Activated CD4-positive, alpha-beta T cell treated with anti-CD3 and anti-CD28 coated beads for 36 hours (primary cell): ENCODE measurements at places on chromosomes 6 and 20. TPM values are rescaled to one million over a fixed set of nuclear protein-coding genes. Genes with fewer than 3 reads are reported as not detected.

The CD83 gene
- total RNA-seq, result 22.9 TPM

The CFAP206 gene
- not detected for total RNA-seq

The DEFB124 gene
- total RNA-seq, result not detected

The BTN1A1 gene
- total RNA-seq, result not detected

The NOL7 gene
- total RNA-seq, result 97.3 TPM

The APOBEC2 gene
- not detected for total RNA-seq

The SRMS gene
- not detected for total RNA-seq

The CENPB gene
- 48.3 TPM for total RNA-seq

The BMP5 gene
- not detected for total RNA-seq

The TULP1 gene
- total RNA-seq, result not detected

The ETV7 gene
- 2.5 TPM for total RNA-seq

The HLA-DPA1 gene
- 11.5 TPM for total RNA-seq
